Breast epithelium (tissue), 4 donors: ENCODE measurements at places on chromosomes 4 and X. TPM values are rescaled to one million over a fixed set of nuclear protein-coding genes. Genes with fewer than 3 reads are reported as not detected.

DNA sequence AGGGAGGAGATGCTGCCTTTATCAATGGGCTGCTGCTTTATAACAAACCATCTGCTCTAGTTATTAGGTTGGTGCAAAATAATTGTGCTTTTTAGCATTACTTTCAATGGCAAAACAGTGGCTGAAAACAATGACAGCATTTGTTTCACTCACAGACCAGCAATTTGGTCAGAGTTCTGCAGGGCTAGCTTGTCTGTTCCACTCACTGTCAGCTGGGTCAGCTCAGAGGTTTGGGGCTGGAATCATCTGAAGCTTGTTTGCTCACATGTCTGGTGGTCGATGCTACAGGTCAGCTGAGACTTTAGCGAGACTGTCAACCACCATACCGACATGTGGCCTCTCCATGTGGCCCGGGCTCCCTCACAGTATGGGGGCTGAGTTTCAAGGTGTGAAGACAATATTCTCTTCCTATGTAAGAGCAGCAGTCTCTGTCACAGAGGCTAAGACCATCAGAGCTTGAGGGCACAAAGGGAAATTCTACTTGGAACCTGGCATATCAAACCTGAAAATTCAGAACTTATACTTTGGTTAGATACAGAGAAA is 81.3 kb upstream of the LIMCH1 start:
- DNase-seq = no peak
- H3K36me3 ChIP-seq = no peaks in the 10 kb centered on the region
- H3K27ac ChIP-seq = no peak overlapping the region
- no peaks in the 10 kb centered on the region for H3K4me1 ChIP-seq

- no peaks in the 10 kb centered on the region for H3K27me3 ChIP-seq
- no peaks in the 10 kb centered on the region for H3K4me1 ChIP-seq
- no peaks in the 10 kb centered on the region for H3K36me3 ChIP-seq
- no peak overlapping the region for H3K4me3 ChIP-seq
Measured at GRCh38 chr4:80138551-80139538, 58.5 kb upstream of the PRDM8 start.

GRCh38 chrX:130402208-130402684 is 459 bp downstream of the RBMX2 start:
- H3K4me3 ChIP-seq = peak overlapping the region; percentile 68
- H3K36me3 ChIP-seq = no peaks in the 10 kb centered on the region
- peak overlapping the region; percentile 78 for H3K27ac ChIP-seq
- no peak for DNase-seq
- H3K4me1 ChIP-seq = no peaks in the 10 kb centered on the region

Gene TBC1D19
- total RNA-seq = 27.2 TPM

Gene HDX
- total RNA-seq = 6.4 TPM
